ENCODE measurements at places on chromosomes 7 and 10. TPM values are rescaled to one million over a fixed set of nuclear protein-coding genes. Genes with fewer than 3 reads are reported as not detected.

Gene LUC7L2
- 54.2 TPM for total RNA-seq

Gene CTNNA3
- not detected for total RNA-seq

Gene HOXA7
- total RNA-seq, result 0.45 TPM

Gene GRB10
- total RNA-seq, result 110 TPM

Gene DOCK4
- 199 TPM for total RNA-seq

Gene RFC2
- 31.4 TPM for total RNA-seq

Gene ANKRD7
- total RNA-seq, result 0.18 TPM

Gene CREB5
- total RNA-seq, result 1.7 TPM

Gene UPK3BL2
- 3.2 TPM for total RNA-seq

Gene ABCB8
- 22.5 TPM for total RNA-seq

Gene ADAM12
- total RNA-seq, result 4.2 TPM

Gene ZNF365
- 0.28 TPM for total RNA-seq

Gene PNLIPRP2
- total RNA-seq, result not detected

Gene SPAG6
- total RNA-seq, result not detected

Gene SPDYE6
- total RNA-seq, result not detected

Gene TYW1B
- 9.4 TPM for total RNA-seq

Gene CACNB2
- total RNA-seq, result not detected

Gene KIAA1549
- total RNA-seq, result 2.3 TPM

Gene IRF5
- total RNA-seq, result 0.28 TPM

Gene SPDYE5
- total RNA-seq, result not detected

Gene TMEM168
- total RNA-seq, result 29.7 TPM

Gene STK31
- 0.19 TPM for total RNA-seq

Gene ZNF485
- 2.6 TPM for total RNA-seq

Gene SLC26A3
- not detected for total RNA-seq

Gene CNNM1
- total RNA-seq, result not detected

Gene OR6B1
- total RNA-seq, result not detected

Gene TAS2R3
- total RNA-seq, result 1.2 TPM

Gene RTKN2
- total RNA-seq, result 0.09 TPM

Measured in endothelial cell of coronary artery (primary cell).